NCI-H1436 treated with DMSO at 0.1 percent for 48 hours (cell line): ENCODE measurements at places on chromosomes 11 and 22.
A peak's percentile ranks its signal among the peaks of the same experiment; 100 is the strongest.

DNA sequence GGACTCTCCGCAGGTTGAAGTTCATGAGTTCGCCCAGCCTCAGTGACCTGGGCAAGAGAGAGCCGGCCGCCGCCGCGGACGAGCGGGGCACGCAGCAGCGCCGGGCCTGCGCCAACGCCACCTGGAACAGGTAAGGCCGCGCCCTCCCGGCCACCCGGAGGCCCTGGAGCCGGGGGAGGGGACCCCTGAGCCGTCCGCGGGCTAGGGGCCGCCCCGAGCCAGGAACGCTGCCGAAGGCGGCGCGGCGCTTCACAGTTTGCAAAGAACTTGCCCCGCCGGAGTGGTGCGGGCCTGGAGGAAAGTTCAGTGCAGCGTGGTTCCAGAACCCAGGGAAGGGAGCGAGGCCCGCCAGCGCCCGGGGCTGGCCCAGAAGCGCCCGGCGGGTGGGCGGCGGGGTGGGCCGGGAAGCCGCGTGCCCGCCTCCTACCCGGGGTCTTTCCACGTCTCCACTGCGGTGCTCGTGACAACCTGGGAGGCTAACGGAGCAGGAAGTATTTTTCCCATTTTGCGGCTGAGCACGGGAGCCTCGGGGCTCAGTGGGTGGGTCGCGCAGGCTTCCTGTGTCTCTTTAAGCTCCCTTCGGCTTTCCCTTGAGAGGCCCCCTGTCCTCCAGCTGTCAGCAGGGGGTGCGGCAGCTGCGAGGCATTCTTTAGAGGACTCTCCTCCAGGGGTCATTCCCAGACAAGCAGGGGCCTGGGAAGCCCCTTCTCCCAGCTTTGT lies 635 bp downstream of the PRR5 start:
- DNase-seq, result no peak

DNA sequence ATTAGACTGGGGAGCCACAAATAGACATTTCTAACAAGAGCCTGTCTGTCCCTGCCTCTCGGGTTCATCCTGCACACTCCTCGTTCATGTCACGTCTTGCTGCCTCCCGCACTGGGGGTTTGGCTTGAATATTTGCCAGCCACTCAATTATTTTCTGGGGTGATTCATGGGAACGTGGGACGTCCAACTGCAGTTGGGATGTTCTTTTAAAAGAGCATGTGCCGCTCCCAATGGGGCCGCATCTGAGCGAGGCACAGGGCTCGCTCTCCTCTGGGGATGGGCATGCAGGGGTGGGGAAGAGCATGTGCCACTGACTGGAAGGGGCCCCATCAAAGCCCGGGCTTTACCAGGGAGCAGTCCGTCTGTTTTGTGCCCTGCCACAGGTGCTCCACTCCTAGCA lies 43.4 kb downstream of the PARVG start:
- no peak for DNase-seq

DNA sequence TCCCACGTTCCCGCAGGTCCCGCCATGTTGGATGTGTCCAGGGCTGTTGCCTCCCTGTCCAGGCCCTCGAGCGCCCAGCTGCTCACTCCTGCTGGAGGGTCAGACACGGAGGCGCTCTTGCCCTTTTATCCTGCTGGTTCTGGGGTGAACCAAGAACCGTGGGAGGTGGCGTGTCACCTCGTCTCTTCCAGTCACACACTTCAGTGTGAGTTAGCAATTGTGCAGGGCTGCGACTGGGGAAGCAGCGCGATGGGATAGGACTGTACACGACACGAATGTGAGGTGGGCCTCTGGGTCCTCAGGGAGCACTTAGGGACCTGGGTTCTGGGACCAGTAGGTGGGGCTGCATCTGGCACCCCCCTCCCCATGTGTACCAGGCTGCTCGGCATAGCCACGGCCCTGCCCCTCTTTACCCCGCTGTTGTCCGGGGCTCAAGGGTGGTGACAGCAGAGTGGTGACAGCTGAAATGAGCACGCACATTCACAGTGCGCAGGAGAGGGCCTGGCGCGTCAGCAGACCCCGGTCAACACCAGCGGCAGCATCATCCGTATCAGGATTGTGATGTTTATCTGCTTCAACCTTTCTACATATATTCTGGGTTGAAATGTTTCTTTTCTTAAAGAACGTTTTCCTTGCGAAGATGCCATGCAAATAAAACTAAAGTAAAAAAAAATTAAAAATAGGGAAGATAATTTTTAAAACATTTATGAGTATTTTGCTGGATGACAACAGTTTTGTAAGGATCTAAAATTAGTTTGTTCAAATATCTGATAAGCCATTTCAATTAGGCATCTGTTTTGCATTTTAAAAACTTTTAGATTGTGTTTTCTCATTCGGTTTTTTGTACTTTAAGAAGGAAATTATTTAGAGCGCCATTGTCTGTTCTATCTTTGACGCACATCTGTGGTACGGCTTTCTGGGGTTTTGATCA lies 210.7 kb downstream of the TBC1D22A start:
- DNase-seq, result no peak

- DNase-seq, result no peak
These were observed 6.2 kb upstream of the FBLN1 start for GRCh38 chr22:45496451-45496941.

DNA sequence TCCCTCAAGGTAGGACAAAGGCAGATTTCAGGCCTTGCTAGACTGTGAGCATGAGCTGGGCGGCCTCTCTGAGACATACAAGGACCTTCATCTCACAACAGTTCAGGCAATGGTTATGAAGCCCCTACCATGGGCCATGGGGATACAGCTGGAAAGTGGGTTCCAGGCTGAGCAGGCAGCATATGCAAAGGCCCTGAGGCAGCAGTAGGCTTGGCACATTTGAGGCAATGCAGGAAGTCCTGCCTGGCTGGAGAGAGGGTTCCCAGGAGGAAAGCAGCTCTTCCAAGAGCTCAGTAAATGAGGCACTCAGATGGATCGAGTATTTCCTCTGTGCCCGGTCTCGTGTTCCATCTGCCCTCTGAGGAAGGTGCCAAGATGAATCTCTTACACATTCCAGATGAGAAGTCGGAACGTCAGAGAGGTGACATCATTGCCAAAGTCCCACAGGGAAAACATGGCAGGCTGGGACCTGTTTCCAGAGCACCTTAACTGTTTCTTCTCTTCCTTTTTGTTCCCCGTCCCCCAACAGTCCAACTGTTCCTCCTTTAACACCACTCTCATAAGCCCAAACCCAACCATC lies 388.6 kb downstream of the MN1 start:
- DNase-seq, result no peak

DNA sequence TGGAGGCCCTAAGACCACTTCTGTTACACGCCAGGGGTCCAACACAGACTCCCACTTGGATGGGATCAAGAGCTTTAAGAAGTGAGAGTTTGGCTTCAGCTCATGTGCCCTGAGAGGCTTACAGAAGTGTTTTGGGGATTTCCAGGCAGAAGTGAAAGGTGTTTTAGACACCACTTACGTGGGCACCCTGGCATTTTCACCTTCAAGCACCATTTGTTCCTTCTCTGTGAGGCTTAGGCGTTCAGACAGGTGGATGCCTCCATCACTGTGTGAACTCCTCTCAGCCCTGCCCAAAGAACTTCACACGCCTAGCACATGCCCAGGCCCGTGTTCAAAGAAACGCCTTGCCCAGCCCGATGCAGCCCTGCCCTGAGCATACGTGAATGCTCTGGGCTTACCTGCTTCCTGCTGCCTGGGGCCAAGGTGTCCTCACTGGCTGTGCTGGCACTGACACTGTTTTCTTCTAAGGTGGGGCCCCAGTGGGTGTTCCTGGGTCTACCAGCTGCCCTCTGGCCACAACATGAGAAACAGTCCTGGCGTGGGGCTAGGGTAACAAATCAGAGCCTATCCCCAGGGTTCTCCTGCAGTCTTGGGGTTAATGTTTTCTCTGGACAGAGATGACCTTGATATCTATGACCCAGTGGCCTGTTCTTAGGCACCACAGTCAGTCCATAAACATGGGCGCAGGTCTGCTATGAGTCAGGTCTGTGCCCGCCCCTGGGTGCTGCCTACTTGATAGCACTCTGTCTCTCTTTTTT lies 34.0 kb downstream of the AMPD3 start:
- DNase-seq, result no peak

GRCh38 chr11:70857894-70858293 lies 394.5 kb downstream of the SHANK2 start:
- no peak for DNase-seq

- DNase-seq, result no peak
These were observed 30.3 kb downstream of the SLC22A6 start for GRCh38 chr11:62954478-62954877.

DNA sequence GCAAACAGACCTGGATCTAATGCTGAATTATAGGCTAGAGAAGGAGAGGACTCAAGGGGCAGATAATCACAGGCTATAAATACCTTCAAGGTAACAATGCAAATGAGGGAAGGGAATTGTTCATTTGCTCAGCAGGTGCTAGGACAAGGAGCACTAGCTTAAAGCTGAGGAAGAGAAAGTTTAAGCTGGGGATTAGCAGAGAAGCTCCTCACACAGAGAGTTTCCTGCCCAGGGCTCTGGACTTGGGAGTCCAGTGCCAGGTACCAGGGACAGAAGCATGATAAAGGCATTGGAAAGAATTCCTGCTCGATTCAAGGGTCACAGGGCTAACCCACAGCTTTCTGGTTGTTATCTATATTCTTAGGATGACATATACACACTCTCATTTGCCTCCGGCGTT lies 509.9 kb downstream of the NTM start:
- DNase-seq, result no peak

GRCh38 chr11:32953700-32954099 lies 61.1 kb downstream of the QSER1 start:
- no peak for DNase-seq

GRCh38 chr11:61361237-61361740 lies 393 bp downstream of the CYB561A3 start:
- no peak for DNase-seq

GRCh38 chr22:30612789-30613188 lies 5.8 kb downstream of the TCN2 start:
- DNase-seq, result no peak

- no peak for DNase-seq
These were observed 42.2 kb upstream of the DNAJB7 start for GRCh38 chr22:40904101-40904500.

DNA sequence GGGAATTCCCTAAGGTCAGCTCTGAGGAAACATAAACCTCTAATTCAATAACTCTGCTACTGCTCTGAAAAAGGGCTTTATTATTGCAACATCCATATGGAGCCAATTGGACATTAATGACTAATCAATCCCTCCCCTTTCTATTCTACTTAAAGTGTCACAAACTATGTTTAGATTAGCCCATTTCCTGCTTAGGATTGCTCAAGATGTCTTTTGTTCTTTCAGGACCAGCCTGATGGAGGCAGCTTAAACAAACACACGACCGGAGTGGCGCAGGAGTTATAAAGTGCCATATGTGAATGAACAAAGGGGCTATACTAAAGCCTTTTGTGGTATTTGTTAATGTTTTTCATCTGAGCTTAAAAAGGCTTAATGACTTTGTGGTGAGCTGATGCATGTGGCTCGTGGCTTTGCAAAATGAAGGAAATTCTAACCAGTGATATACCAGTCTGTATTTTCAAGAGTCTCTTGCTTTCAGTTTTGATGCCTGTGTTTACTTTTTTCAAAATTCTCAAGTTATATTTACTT lies 354.4 kb downstream of the SOX6 start:
- DNase-seq, result peak; percentile 71

GRCh38 chr22:28963362-28963761 lies 80.0 kb downstream of the ZNRF3 start:
- DNase-seq, result no peak

GRCh38 chr11:108117746-108118371 lies 3.5 kb upstream of the ACAT1 start:
- DNase-seq, result no peak
